ENCODE measurements at places on chromosomes 4 and X.
A peak's percentile ranks its signal among the peaks of the same experiment; 100 is the strongest.

DNA sequence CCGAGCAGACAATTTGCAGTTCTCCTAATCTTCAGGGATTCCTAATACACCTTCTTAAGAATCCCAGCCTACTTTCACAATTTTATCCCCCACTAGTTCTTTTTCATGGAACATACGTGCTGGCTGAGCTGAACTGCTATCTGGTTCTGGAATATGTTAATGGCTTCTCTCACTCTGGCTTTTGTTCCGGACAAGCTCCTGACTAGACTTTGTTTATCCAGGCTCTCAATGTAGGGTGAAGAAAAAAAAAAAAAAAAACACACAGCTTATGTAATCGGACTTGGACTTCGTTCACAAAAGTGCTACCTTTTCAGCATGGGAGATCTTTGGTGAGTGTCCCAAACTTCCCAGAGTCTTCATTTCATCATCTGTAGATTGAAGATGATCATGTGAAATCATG lies 555.4 kb upstream of the CPEB2 start:
- DNase-seq, result no peak

GRCh38 chr4:184287697-184288255 lies 70.1 kb upstream of the ENPP6 start:
- no peak for DNase-seq

GRCh38 chrX:20140420-20140819 lies 1.2 kb downstream of the EIF1AX start:
- DNase-seq, result no peak

- DNase-seq, result no peak
Measured at GRCh38 chr4:140049849-140050637, 103.9 kb downstream of the MAML3 start.

- peak; percentile 91 for DNase-seq
Measured at GRCh38 chrX:129781134-129781672, 1.5 kb downstream of the SASH3 start.

GRCh38 chr4:61571761-61572559 lies 371.8 kb downstream of the ADGRL3 start:
- DNase-seq, result no peak

DNA sequence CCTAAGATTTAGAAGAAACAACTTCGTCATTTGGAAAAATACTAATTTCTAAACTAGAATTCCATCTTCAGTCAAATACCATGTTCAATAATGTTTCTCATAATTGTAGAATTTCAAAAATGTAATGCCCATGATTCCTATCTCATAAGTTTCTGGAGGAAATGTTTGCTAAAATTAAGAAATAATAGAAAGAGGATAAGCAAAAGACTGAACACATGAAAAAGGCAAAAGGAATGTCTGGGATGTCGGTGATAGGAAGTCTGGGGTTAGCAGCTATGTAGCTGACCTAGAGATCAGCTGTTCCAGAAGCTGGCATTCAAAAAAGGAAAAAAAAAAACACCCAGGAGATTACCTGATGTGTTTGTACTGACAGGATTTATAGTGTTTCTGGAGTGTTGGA lies 18.9 kb upstream of the PCDH10 start:
- DNase-seq, result no peak

DNA sequence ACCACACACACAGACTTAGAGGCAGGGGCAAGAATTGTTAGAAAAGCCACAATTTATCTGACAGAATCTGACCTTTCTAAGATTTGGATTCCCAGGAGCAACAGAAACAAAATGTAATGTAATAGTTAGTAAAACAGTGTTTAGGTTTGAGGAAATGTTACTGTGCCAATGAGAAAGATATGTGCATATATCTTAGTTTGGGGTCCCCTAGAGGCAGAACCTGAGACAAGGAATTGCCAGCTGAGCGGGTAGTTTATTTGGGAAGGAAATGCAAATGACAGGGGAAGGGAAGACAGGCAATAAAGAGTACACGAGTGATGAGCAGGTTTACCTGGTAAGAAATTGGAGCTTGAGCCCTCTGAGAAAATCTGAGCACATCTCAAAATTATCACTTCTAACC lies 31.3 kb upstream of the DDX53 start:
- DNase-seq, result no peak

DNA sequence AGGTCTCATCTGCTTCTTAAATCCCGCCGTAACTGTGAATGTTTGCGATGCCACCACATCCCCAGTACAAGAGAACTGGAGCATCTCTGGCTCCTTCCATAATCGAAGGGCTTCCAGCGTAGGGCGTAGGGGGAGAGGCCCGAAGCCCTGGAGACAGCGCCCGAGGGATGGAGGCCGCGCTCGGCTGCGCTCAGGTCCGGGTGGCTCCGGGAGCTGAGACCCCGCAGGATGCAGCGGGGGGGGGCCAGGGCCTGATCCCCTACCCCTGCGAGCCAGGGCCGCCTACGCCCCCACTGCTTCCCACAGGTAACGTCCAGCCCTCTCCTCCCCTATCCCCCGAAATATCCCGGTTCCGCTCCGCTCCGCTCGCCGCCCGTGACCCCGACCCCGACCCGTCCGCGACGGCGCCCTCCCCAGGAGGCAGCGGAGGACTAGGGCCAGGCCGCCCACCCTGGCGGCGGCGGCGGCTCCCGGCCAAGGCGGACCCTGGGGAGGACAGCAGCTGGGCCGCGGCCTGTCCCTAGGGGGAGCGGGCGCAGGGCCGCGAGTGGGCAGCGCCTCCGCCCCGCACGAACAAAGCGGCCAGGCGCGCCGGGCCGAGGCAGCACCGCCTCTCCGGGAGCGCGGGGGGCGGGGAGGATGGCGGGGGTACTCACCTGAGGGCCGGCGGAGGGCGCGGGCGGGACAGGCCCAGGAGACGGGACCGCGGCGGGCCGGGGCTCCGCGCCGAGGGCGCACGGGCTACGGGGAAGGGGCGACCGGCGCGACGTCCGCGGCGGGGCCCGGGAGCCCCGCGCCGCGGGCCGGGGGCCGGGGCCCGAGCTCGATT lies 723 bp downstream of the WDFY3 start:
- DNase-seq, result no peak

DNA sequence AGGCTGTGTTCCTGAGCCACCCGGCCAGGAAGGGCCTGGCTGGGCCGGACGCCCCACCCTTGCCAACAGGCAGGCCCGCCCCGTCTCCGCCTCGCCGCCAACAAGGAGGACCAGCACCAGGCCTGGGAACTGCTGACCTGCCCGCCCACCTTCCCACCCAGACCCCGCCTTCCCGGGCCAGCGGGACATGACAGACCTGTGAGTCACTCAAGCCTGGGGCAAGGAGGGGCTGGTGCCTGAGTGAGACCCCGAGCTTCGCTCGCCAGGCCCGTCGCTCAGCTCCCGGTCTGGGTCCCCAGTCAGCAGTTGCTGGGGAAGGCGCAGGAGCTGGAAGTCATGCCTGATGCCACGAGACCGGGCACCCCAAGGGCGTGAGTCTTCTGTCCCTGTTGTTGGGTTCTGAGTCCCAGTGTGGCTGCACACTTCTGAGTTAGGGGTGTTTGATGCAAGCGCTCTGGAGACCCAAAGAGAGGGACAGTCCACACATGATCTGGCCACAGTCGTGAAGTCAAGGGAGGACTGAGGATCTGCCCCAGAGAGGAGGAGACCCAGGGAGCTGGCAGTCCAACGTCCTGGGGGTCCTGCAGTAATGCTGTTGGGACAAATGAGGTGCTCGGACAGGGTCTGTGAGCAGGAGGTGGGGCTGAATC lies at the start of gene DNASE1L1:
Gene DNASE1L1, minus strand, starts transcription at position 33 of the 650 bp plus-strand sequence. CDS start 3,686 bp downstream, outside the sequence.
- DNase-seq, result peak; percentile 76

GRCh38 chr4:67576538-67576937 lies 18.0 kb downstream of the STAP1 start:
- DNase-seq, result no peak
